ENCODE measurements at places on chromosomes 2 and 18.

- DNase-seq, result no peak
These were observed 152.9 kb downstream of the LPIN1 start for GRCh38 chr2:11899264-11899818.

DNA sequence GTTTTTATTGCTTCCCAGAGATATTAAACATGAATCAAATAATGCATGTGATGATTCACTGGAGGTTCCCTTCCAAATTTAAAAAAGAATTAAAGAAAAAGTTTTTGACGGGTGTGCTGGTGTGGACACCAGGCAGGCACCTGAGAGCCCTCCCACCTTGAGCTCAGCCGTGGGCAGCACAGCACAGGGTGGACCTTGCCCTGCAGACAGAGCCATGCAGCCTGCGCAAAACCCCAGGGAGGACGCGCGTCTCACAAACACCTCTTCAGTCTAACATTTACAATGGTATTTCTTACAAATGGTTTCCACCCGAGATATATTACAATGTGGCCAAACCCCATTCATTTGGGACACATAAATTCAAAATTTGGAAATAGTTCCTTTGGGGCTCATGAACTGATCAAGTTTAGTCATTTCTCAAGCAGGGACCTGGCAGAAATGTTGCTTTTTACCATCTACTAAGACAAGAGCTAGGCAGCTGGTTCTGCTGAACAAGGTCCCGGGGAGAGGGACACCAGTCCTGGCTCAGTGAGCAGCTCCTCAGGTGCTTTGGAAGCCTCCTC lies 45.4 kb downstream of the ODC1 start:
- no peak for DNase-seq

GRCh38 chr2:229205704-229206103 lies 65.4 kb downstream of the PID1 start:
- no peak for DNase-seq

DNA sequence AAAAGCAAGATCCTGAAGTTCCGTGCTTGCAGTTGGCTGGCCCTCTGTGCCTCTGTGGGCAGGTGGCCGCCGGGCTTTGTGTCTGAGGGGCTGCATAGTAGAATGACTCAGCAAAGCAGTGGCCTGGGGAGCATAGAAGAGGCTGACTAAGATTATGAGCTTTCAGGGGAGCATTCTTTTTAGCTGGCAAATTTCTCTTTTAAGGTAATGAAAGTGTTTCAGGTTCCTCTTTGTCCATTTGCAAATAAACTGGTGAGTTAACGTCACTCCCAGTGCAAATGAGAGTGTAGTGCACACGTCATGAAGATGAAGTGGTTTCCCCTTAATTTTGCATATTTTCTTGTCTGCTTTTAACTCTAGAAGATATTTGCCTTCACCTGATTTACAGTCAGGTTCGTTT lies 98.6 kb downstream of the BCL2L11 start:
- peak; percentile 86 for DNase-seq

GRCh38 chr2:109186656-109187250 lies 57.7 kb downstream of the SH3RF3 start:
- DNase-seq, result no peak

- peak; percentile 33 for DNase-seq
These were observed 22.1 kb downstream of the IKZF2 start for GRCh38 chr2:213129311-213129710.

DNA sequence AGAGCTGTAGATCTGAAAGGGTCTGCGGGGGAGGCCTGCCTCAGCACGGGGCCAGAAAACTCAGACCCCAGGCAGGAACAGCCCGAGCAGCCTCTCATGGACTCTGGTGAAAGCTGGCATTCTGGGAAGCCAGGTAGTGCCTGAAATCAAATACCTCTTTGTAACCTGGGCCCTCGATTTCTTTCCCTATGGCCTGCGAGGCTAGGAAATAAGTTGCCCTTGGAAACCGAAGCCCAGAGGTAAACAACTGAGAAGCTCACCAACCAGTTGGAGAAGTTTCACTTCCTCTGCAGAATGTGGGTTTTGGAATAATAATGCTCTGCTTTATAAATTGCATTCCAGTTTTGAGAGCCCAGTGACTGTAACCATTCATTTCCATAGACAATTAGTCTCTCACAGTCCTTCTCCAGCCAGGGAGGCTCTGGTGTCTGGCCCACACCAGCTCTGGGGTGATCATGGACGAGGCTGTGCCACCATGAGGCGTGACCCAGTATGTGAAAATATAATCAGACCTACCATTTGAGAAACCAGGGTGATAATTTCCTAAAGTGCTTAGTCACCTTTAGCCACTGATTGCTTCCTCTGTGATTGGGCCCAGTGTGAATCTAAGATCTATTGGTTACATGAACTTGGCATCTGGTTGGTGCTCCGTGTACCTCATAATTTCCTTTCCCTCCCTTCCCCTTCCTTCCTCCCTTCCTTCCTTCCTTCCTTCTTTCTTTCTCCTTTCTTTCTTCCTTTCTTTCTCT lies 133.1 kb upstream of the PELI1 start:
- peak; percentile 85 for DNase-seq

DNA sequence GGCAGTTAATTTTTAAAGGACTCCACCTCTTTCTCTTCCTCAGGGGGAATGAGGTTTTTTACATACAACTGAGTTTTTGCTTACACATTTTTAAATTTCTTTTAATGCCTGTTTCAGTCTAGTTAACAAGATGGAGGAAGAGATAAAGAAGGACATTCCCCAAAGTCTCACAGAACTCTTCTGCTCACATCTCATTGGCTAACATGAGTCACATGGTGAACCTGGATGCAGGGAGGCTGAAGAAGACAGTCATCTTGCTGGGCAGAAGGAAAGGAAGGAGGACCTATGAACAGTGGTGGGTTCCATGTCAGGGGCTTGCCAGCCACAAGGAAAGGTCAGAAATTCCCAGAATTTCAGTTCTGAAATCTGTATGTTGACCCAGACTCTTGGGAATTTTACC lies 10.4 kb upstream of the ST8SIA5 start:
- no peak for DNase-seq

GRCh38 chr2:11784280-11784679 lies 37.8 kb downstream of the LPIN1 start:
- DNase-seq, result no peak

DNA sequence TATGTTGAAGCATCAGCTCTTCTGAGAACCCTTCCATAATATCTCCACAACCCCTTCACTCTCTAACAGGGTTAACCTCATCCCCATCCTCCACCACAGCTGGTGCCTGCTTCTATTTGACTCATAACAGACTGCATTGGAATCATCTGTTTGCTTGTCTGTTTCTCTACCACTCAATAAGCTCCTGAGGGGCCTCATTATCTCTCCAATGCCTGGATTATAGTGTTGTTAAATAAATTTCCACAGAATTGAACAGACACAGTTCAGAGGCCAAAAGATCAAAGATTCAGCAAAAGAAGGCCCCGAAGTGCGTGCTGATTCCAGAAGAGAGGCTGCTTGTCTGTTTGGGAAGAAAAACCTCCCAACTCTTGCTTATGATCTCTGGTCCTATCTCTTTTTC lies 33.7 kb upstream of the FAM98A start:
- DNase-seq, result no peak

DNA sequence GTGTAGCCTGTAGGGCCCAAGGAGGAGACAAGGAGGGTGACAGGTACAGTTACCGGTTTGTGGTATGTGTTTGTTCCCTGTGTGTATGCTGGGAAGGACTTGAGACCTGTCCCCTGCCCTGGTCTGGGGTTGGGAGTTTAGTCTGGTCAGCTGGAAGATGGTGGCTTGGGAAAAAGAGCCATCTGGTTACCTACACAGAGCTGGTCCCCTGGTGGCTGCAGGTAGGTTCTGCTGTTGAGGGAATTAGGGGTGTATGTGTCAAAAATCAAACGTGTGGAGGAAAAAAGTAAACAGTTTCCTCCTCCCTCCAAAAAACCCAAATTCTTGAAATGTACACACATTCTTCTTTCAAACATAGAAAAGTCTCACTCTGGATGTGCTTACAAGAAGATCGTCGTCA lies 24.3 kb downstream of the PTMA start:
- no peak for DNase-seq

GRCh38 chr2:138814123-138814898 lies 34.1 kb upstream of the NXPH2 start:
- DNase-seq, result peak; percentile 78

DNA sequence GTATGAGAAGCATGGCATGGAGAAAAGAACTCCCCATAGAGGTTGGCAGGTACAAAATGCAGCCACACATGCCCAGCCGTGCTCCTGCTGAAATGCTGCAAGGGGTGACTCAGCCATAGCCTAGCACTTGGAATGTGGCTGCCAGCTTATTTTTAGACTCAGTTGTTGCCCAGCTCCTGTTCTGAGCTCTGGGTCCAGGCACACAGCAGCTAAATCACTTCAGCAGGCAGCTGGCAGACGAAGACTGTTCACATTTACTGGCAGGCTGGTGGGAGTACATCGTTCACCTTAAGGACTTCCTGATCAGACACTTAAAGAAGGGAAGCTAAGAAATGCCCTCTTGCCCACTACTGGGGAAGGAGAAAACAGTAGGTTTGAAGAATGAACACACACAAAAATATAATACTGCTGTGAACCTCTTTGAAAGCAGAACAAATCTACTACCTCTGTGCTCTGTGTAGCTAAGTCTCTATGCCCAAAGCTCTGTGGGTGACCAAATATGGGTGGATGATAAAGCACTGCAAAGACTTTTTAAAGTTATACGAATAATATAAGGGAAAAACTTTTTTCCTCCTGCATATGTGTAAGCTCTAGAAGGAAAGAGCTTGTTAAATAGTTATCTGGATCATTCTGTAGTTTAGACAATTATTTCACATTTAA lies 146.1 kb downstream of the LNPK start:
- DNase-seq, result no peak

DNA sequence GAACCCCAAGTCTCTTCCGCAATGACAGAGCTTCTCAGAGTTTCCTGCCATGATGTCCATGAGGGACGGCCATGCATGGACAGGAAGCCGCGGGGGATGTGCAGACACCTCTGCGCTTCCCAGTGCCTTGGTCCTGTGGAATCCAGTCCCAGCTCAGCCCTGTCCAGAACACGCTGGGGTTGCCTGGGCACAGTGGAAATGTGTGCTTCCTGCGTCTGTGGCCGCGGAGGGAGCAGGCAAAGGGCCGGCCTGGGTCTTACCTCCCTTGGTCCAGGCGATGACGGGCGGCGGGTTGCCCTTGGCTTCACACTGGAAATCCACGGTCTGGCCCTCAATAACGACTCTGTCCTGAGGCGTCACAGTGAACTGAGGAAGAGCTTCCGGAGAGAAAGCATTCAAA lies 79.6 kb downstream of the PXDN start:
- no peak for DNase-seq

GRCh38 chr2:76721226-76721625 lies 801.0 kb downstream of the LRRTM4 start:
- DNase-seq, result no peak

DNA sequence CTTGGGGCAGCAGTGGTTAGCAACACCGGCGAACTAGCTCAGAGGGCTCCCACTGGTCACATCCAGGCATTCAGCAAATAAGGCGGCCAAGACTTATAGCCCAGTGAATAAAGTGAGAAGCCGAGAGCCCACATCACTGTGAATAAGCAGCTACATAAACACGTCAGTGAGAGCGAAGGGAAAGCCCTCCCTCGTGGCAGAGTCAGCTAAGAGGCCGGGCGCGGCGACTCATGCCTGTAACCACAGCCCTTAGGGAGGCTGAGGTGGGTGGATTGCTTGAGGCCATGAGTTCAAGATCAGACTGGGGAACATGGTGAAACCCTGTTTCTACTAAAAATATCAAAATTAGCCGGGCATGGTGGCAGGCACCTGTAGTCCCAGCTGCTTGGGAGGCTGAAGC lies 5.2 kb downstream of the D2HGDH start:
- DNase-seq, result peak; percentile 57

DNA sequence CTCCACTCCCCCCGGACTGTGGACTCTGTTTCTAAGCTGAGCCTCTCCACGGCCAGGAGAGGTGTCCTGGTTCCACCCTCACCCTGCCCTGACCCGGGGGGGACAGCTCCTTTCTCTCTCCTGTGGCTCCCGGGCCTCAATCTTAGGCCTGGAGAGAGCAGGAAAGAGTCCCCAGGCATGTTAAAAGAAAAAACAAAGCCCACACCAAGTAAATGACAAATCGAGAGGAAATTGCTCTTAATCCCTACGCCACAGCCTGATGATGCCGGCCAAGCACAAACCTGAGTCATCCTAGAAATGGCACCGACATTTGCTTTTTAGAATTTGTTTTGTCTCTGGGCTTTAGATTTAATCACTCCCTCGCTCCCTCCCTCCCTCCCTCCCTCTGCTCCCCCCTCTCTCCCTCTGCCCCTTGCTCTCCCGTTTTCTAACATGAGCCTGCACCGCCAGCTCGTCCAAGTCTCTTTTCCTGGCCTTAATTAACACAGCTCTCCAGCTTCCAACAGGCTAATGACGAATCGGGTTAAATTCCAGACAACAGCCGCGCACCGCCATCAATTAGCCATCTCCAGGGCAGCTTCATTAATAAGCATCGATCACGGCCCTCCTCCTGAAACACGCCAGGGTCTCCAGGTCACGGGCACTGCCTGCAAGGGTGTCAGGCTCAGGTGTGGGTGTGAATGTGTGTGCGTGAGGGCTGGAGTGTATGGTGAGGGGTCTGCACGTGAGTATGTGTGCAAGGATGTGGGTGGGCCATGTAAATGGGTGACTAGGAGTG lies 230.8 kb downstream of the CELF4 start:
- DNase-seq, result no peak

DNA sequence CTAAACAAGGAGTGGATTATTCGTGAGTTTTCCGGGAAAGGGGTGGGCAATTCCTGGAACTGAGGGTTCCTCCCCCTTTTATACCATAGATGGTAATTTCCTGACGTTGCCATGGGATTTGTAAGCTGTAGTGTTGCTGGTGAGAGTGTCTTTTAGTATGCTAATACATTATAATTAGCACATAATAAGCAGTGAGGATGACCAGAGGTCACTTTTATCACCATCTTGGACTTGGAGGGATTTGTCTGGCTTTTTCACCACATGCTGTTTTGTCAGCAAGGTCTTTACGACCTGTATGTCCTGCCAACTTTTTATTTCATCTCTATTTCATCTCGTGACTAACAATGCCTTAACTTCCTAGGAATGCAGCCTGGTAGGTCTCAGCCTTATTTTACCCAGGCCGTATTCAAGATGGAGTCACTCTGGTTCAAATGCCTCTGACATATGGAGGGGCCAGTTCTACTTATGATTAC lies 124.8 kb upstream of the B3GNT2 start:
- no peak for DNase-seq

DNA sequence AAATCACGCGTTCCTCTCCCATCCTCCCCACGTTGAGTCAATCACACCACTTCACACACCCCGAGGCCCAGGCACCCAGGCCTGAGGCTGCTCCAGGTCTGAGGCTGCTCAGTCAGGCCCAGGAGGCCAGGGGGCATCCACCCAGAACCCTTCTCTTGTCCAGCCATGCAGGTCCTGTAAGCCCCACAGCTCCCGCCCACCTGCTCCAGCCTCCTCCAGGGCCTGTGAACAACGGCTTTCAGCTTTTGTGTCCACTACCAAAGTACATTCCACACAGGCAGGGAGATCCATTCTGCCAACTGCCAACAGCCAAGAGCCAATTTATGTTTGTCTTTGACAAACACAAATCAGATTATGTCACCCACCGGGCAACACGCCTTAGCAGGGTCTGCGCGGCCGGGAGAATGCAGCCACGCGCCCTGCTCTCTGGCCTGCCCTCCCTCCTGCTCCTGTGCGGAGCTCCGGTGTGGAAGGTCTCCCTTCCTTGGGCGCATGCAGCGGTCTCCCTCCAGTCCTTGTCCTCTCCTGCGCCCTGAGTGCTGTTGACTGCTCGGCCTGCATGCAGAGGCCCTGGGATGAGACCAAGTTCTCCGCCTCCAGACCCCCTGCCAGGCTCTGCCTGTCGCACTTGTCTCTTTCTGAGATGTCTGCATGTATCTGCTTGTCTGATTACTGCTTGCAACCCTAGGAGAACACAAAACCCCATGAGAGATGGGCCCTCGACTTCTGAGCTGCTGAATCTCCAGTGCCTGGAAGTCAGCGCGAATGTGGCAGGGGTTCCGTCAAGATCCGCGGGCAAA lies 146.6 kb downstream of the ZNF516 start:
- no peak for DNase-seq
